Endothelial cell (in vitro differentiated cells): ENCODE measurements at places on chromosomes 13 and 19. TPM values are rescaled to one million over a fixed set of nuclear protein-coding genes. Genes with fewer than 3 reads are reported as not detected.

NLRP7 gene
- total RNA-seq, result 0.69 TPM

DNA sequence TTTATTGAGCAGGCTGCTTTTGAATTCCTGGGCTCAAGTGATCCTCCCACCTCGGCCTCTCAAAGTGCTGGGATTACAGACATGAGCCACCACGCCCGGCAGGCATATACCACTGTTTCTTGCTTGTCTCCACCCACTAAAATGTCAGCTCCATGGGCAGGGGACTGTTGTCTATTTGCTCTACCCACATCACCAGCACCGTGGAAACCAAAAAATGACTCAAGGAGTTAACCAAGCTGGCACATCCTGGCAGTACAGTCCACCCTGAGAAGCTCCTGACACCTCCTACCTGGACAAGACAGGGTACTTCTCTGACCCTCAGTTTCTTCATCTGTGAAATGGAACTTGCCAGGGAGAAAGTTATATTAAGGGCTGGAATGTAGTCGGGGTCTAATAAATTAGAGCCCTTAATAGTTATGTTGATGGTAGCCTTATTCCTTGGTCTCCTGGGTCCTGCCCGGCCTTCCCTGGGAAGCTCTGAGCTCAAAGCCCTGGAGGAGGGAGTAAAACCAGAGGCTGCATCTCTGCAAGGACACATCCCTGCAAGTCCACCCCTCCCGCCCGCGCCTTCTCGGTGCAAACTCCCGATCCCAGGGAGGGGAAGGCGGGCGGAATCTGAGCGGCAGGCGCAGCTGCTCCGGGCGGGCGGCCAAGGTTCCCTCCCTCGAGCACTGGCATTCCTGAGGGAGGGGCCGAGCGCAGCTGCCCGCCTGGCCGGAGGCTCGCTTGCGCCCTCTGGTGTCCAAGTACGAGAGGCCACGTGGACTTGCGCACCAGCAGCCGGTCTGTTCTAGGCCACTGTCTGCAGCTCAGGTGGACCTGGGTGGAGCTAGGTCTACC lies 14.1 kb downstream of the RDH8 start:
- H3K27me3 ChIP-seq, result peaks cover 4% of the 10 kb centered on the region
- H3K36me3 ChIP-seq, result no peaks in the 10 kb centered on the region
- no peak overlapping the region for H3K4me3 ChIP-seq
- no peaks in the 10 kb centered on the region for H3K4me1 ChIP-seq

- peak within 1 kb of the TSS; percentile 97 for H3K4me3 ChIP-seq
- peaks cover 4% of the 10 kb centered on the region for H3K36me3 ChIP-seq
Measured at GRCh38 chr19:40284501-40285352, at the start of gene AKT2. AKT2 (minus strand) TSS chr19:40285345; CDS start chr19:40265267, 20,078 bp downstream.

FAM216B gene
- total RNA-seq, result not detected

EBI3 gene
- 9.7 TPM for total RNA-seq

DNA sequence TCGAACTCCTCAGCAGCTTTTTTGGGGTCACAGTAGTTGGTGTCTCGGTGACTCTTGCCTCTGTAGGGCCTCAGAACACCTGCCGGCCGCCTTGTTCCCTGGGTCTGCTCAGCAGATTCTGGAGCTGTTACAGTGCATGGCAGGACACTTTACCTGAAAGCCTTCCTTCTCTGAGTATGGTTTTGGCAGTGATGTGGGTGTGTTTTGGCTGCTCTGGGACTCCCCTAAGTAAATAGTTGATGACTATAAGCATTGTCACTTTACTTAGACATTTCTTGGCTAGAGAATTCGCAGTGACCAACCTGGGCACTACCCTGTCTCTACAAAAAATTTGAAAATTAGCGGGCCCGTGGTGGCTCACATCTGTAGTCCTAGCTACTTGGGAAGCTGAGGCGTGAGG lies 7.0 kb downstream of the MAU2 start:
- no peak overlapping the region for H3K4me3 ChIP-seq
- H3K27ac ChIP-seq, result no peak overlapping the region
- H3K27me3 ChIP-seq, result peaks cover 8% of the 10 kb centered on the region
- DNase-seq, result no peak
- H3K4me1 ChIP-seq, result peaks cover 14% of the 10 kb centered on the region
